AML-193 (cell line): ENCODE measurements at places on chromosomes 1 and 21.

- DNase-seq, result no peak
These were observed 675 bp upstream of the TEKT2 start for GRCh38 chr1:36083219-36083618.

GRCh38 chr1:109631513-109632505 is 12.2 kb downstream of the AMPD2 start:
- DNase-seq, result no peak

- no peak for DNase-seq
These were observed 7.5 kb upstream of the ASH1L start for GRCh38 chr1:155569988-155570592.

DNA sequence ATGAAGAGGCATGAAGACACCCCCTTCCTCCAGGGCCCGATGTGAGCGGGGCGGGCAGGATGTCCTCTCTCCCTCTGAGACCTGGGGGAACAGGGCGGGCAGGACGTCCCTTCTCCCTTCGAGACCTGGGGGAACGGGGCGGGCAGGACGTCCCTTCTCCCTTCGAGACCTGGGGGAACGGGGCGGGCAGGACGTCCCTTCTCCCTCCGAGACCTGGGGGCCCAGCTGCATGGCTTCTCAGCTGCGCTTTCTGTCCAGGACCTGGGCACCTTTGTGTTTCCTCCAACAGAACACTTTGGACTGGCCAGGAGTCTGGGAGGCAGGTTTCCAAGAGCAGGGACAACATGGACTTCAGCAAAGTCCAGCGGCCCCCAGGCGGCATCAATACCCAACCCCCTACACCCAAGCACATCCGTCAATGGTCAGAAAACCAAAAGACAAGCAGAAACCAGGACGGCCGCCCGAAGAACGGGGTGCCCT is 30.8 kb upstream of the ADARB1 start:
- DNase-seq, result no peak

- DNase-seq, result no peak
These were observed 15.4 kb upstream of the FRRS1 start for GRCh38 chr1:99781798-99782197.

DNA sequence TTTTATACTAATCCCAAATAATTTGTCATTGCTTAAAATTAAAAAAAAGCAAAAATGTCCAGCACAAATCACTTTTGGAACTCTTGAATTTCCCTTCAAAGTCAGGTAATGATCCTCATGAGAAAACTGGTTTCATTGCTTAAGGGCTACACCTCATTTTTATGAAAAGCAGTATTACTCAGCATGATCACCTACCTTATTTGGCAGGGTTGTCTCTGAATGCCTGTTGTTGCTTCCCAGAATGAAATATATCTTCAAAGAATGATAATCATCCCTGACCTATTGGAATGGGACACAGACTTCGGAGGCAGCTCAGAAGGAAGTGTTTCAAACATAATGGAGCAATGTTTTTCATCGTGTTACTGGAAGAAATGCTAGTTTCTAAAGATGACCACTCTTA is 29.7 kb downstream of the C1orf21 start:
- no peak for DNase-seq

GRCh38 chr1:25699500-25700143 is 83.0 kb downstream of the MAN1C1 start:
- DNase-seq, result no peak

DNA sequence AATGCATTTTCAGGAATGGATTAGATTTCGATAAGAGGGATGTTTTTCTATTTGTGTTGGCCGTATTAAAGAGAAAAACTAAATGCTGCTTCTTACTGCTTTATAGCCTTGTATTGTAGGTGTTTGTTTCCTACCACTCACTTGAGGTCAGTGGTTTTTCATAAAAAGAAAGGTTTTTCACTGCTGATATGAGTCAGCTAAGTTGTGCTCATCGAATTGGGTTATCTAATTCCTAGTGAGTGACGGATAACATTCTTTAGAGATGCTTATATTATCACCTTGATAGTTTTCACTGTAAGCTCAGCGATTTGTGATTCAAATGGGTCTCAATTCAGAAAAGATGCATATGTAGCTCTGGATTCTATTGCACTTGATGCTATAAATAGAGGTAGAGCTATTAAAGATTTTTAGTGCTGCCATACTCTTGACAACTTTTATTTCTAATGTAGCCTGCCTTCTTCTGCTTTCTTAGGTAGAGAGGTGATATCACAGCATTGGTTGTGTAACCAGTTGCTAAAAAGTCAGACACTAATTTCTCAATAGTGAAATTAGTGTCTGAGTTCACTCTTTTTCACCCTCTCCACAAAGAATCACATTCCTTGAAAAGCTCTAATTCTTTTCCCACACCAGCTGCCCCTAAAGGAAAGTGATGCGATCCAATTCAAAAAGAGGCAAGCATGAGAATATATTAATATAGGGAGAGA is 180.0 kb downstream of the RASAL2 start:
- no peak for DNase-seq

- DNase-seq, result no peak
These were observed 12.5 kb downstream of the CDC7 start for GRCh38 chr1:91513160-91513559.

DNA sequence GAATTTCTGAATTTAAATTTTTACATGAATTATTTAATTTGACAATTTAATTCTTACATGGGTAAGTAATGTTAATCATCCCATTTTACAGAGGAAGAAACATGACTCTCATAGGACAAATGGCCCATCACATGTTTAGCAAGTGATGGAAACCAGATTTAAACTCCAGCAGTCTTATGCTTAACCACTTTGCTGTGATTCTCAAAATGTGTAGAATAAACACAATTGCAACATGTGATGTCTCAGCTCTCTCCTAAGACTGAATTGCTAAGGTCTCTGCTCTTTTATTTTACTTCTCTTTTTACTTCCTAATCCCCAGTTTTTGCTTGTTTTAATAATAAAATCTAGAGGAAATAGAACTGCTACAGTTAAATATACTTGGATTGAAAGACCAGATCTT is 42.8 kb downstream of the HS2ST1 start:
- DNase-seq, result no peak

DNA sequence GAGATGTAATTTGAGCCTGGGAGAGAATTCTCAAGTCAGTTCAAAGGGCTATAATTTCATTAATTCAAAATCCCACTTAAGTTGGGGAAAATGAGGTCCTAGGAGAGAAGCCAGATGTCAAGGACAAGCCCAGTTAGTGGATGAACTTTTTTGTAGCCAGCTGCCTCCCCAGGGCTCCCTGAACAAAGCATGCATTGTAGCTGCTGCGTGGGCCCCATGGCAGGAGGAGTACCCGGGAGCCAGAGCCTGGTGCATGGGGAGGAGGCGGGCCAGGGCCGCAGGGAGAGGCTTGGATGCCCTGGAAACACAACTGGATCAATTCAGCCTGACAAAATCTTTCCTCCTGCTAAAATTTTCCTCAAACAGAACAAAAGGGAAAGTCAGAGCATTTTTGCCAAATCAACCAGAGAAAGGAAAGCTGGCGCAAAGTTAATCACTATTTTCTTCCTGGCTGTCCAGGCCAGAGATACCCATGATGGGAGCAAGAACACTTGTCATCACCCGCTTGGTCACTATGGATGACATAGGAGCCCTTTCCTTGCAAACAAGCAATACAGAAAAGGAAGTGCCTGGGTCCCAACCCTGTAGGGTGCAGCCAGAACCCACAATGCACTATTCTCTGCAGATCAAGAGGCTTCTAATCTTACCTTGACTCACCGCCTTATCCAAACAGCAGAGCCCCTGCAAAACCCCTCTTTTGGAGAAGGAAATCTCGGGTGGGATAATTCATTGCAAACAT is 248.1 kb upstream of the RAB4A start:
- DNase-seq, result peak; percentile 10

GRCh38 chr1:197775282-197776262 is at the start of gene DENND1B:
TSS of gene DENND1B (minus strand) at chr1:197775480. CDS start at chr1:197775155, 325 bp downstream.
- DNase-seq, result peak; percentile 66

GRCh38 chr1:96763514-96763913 is 41.9 kb downstream of the PTBP2 start:
- no peak for DNase-seq

DNA sequence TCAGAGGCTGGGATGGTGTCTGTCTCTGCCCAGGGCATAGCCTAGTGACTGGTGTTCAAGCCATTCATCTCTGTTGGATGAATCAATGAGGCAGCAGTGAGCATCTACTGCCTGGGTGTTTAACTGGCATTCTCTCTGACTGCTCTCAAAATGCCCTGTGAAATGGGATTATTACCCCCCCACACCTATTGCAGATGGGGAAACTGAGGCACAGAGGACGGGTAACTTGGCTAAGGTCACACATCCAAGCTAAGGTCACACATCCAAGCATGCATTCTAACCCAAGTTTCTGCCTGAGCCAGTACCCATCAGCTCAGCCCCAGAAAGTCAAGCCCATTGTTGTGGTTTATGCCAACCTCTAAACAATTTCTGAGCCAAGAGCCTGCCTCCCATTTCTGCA is 5.0 kb downstream of the TTC39A start:
- no peak for DNase-seq

GRCh38 chr21:28142697-28143096 is 850.0 kb downstream of the LTN1 start:
- no peak for DNase-seq

DNA sequence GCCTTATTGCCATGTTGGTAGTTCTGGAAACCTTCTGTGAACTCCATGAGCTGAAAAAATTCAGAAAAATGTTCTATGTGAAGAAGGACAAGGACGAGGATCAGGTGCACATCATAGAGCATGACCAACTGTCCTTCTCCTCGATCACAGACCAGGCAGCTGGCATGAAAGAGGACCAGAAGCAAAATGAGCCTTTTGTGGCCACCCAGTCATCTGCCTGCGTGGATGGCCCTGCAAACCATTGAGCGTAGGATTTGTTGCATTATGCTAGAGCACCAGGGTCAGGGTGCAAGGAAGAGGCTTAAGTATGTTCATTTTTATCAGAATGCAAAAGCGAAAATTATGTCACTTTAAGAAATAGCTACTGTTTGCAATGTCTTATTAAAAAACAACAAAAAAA is 57.4 kb downstream of the KCNK1 start:
- no peak for DNase-seq

DNA sequence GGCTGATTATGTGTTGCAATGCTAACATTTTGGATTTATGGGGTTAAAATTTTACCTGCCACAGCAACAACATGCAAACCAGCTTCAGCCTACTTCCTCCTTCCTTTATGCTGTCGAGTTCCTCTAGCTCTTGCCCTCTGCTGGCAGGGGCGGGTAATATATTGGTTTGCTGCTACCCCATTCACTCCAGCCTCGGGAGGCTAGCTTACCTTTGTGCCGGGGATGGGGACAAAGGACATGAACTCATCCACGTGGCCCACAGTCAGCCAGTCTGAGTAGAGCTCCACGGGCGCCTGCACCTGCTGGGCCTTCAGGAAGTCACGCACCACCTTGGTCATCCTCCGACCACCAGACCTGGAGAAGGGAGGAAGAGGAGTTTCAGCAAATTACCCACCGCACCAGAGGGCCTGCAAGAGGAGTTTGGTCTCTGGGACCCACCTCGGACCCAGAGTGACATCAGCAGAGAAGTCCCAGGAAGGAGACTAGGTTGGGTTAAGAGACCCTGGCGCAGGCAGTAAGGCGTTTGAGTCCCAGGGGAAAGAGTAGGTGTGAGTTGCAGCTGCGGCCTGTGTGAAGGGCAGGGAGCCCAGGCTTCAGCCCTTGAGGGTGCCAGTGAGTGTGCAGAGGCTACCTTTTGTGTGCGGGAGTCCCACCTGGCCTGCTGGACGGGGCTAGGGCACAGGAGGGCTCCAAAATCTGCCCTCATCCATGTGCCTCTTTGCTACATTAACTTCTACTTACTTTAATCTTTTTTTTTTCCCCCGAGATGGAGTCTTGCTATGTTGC is 21.8 kb upstream of the SDHB start:
- peak; percentile 85 for DNase-seq

GRCh38 chr1:171969226-171969625 is 127.9 kb downstream of the DNM3 start:
- DNase-seq, result no peak

DNA sequence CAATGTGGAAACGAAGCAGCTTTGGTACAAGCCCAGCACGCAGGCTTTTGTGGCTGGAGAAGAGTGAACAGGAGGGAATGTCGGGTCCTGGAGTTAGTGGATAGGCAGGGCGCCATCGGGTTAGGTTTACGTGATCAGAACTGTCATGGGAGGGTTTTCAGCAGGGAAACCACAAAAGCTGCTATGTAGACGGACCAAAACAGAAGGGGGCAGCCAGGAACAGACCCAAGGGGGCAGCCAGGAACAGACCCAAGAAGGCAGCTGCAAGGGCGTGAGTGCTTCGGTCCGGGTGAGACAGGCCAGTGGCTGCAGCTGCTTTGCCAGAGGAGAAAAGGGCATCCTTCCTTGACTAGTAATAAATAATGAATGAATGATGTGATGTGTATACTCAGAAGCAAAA is 77.5 kb upstream of the KIF1B start:
- no peak for DNase-seq

DNA sequence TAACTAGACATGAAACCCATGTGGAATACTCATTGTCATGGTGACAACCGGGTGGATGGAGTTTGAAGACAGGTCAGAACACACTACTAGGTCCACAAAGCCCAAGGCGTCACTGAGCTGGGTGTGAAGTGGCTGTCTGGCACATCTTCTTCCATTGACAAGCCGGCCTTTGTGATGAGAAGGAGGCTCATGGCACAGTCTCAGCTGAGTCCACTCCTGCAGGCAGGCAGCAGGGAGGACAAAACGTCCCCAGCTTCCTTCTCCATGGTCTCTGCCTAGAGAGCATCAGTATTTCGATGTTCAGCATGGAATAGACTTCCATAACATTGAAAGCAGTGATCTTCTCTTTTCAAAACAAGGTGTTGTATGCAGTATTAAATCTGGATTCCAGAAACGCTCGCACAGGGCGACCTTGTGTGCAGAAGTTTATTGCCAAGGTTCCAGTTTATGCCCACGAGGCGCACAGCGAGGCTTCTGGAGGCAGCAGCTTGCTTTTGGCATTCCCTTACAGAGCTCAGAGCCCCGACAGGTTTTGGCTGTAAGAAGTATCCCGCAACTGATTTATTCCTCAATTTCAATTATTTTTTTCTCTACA is 104.2 kb downstream of the SIM2 start:
- DNase-seq, result no peak

- DNase-seq, result no peak
These were observed 50.2 kb upstream of the LRP8 start for GRCh38 chr1:53378061-53378460.

- DNase-seq, result no peak
These were observed 124.3 kb downstream of the ATG4C start for GRCh38 chr1:62908168-62908695.

DNA sequence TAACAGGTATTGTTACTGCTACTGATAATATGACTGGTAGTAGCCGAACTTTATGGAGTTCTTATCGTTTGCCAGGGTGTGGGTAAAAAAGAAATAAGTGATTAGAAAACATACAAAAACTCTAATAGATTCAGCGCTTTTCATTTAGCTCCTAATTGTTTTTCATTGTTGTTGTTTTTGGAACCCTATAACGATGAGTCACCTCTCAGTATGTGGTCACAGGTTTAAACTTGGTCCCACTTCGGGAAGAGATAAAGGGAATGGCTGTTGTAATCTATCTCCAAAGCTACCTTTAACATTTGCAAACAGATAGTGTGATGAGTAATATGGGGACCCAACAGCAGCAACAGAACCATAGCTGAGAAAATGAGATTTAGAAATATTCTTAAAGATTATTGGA is 62.7 kb upstream of the BCL10 start:
- DNase-seq, result no peak

GRCh38 chr1:64183395-64184002 is 19.9 kb upstream of the UBE2U start:
- no peak for DNase-seq
